ENCODE measurements at places on chromosomes 7 and 10. TPM values are rescaled to one million over a fixed set of nuclear protein-coding genes. Genes with fewer than 3 reads are reported as not detected.

Gene TMEM273
- total RNA-seq: 0.59 TPM

Gene HOXA6
- total RNA-seq: 5.0 TPM

Gene KLF14
- not detected for total RNA-seq

Gene SSMEM1
- not detected for total RNA-seq

Gene CTTNBP2
- 2.9 TPM for total RNA-seq

Gene CALHM2
- 54.6 TPM for total RNA-seq

Gene CTAGE4
- 0.36 TPM for total RNA-seq

Gene KCNH2
- total RNA-seq: not detected

Gene GCK
- not detected for total RNA-seq

Gene GIMAP7
- not detected for total RNA-seq

Gene OPN1SW
- total RNA-seq: not detected

Gene CALML3
- not detected for total RNA-seq

Gene ATRNL1
- total RNA-seq: 1.4 TPM

Gene SPDYE5
- not detected for total RNA-seq

Gene SERPINE1
- 278 TPM for total RNA-seq

Gene CC2D2B
- 0.36 TPM for total RNA-seq

Gene TCAF1
- 57.2 TPM for total RNA-seq

Gene FXYD4
- not detected for total RNA-seq

Gene PDE1C
- total RNA-seq: 143 TPM

Gene LBX1
- not detected for total RNA-seq

Gene IKZF1
- total RNA-seq: under 0.01 TPM

Gene OR6B1
- total RNA-seq: not detected

Gene PRKG1
- total RNA-seq: 19.5 TPM

Gene TBC1D12
- 43.1 TPM for total RNA-seq

Data from osteoblast (primary cell).